ENCODE measurements at places on chromosomes 13 and 19.

DNA sequence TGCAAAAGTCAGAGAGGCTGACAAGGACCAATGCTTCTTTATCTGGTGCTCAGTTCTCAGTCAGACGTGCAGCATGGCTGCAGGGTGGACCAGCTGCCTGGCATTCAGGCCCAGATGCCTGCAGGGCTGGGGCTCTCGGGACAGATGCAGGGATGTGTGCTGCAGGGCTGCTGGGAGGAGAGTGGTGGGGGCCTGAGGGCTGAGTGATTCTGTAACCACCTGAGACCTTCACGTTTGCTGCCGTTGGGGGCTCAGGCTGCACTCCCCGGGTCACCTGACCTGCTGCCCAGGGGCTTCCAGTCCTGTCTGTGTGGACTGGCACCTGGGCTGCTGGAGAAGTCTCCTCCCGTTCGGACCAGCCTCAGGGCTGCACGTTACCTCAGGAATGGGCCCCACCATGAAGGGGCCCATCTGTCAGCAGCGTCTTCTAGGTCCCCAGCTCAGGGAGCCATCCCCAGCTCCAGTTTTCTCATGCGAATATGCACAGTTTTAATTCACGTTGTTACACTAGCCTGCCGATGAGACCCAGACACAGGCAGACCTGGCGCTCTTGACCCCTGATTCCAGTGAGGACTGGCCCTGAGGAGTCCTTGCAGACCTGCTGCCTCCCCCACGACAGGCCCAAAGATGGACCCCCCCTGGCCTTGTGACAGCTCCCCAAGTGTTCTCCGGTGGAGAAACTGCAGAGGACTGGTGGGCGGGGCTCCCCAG, 16.9 kb downstream of the KCTD15 start:
- DNase-seq = no peak

DNA sequence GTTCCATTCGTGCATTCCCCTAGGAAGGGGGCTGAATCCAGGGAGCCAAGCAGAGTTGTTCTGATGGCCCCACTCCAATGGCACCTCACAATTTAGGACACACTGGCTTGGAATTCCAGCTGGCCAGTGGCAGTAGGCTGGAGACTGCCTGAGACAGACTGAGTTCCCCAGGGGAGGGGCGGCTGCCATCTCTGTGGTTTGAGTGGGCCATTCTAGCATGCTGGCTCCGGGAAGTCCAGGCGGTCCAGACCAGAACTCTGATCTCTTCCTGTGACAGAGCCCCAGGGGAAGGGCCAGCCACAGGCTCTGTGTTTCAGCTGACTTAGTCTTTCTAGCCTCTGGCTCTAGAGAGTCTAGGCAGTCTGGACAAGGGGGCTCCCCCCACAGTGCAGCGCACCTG, 29.5 kb upstream of the SLC7A1 start:
- no peak for DNase-seq

DNA sequence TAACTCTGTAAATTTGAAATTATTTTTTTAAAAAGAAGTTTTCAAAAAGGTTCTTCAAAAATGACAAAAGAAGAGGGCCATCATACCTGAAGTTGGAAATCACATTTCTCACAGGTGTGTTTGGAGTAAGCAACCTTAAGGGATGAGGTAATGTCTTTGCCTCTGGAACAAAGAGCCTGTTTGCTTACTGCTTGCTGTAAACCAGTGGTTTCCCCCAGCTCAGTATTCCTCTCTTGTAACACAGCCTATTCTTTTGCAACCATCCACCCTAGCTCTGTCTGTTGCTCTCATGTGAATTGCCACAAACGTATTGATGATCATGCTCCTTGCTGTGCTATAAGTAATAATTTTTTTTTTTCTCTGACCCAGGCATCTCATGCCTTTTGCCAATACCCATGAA, 38.1 kb downstream of the UCHL3 start:
- DNase-seq = no peak

DNA sequence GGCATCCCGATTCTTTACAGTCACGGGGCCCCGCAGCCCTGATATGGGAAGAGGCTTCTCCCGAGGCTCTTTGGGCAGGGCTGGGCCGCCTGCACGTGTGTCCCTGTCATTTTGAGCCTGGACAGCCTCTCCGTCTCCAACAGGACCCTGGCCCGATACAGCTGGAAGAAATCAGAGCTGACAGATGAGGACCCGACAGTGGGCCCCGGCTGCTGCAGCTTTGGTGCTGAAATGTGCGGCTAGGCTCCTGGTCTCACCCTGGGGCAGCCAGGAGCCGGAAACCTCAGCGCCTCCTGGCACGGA, 3.2 kb downstream of the PIAS4 start:
- DNase-seq = no peak

- DNase-seq = no peak
These were observed 9.5 kb downstream of the GAS6 start for GRCh38 chr13:113854238-113855011.

GRCh38 chr13:111630406-111630805, 310.0 kb downstream of the TEX29 start:
- no peak for DNase-seq

- DNase-seq = no peak
These were observed 113.8 kb downstream of the SLITRK6 start for GRCh38 chr13:85685436-85685835.

DNA sequence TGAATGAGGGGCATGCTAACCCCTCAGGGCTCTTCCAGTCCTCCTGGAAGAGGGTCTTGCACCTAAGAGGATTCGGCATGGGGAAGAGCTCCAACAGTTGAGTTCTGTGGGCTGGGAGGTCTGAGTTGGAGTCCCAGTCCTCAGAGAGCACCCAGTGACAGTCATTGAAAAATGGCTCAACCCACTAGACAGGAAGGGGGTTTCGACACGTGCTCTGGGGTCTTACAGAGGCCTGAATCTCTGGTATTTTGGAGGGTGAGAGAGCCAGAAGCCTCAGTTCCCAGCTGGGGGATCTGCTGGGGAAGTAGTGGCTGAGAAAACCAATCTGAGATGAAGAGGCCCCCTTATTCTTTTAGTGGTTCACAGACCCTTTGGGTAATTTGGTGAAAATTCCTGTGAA, 9.0 kb downstream of the PTH2 start:
- no peak for DNase-seq

DNA sequence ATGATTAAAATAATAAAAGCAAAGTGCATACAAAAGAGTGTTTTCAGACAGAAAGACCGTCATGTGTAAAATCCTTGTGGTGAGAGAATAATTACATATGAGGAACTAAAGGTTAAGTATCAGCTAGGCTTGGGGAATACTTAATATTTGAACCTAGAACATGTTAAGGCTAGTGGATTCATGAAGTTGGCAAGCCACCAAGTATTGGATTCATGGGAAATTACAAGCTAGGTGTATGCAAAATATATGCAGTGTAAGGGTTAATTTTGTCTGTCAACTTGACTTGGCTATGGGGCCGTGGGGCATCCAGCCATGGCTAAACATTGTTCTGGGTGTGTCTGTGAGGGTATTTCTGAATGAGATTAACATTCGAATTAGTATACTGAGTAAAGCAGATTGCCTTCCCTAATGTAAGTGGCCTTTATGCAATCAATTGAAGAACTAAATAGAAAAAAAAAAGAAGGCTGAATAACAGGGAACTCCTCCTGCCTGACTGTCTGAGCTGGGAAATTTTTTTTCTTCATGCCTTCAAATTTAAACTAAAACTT, 533.5 kb upstream of the KLF12 start:
- no peak for DNase-seq

Data from neural crest cell (in vitro differentiated cells).